ENCODE measurements at places on chromosomes 7 and 10.

- DNase-seq = peak; percentile 17
These were observed 1180.3 kb downstream of the TYW1 start for GRCh38 chr7:68176974-68177373.

GRCh38 chr10:52216852-52217251 lies 97.2 kb upstream of the DKK1 start:
- DNase-seq = peak; percentile 70

DNA sequence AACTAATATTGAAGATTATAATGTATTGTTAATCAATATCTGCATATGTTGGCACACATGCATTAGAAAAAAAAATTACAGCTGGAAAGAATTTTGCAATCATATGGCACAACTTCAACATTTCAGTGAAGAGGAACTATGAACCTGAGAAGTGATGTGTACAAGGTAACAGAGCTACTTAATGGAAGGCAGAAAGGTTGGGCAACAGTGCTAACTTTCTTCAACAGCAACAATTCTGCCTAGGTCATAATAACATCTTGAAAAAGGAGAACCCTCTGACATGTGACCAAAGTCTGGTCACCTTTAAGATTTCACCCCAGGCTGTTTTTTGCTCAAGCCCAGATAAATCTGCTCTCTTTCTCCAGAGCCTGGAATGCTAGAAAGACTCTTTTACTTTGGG lies 47.9 kb upstream of the SKAP2 start:
- DNase-seq = no peak

GRCh38 chr7:139116999-139117398 lies 7.5 kb upstream of the ZC3HAV1 start:
- DNase-seq = no peak

GRCh38 chr7:118175740-118176139 lies 8.2 kb upstream of the LSM8 start:
- no peak for DNase-seq

GRCh38 chr7:19900118-19900517 lies 126.7 kb upstream of the TMEM196 start:
- DNase-seq = no peak

- DNase-seq = no peak
These were observed 286.1 kb upstream of the KLF6 start for GRCh38 chr10:4070921-4071660.

Measured in GM04504 (cell line).